RPMI7951 (cell line): ENCODE measurements at places on chromosomes 12 and 14.

DNA sequence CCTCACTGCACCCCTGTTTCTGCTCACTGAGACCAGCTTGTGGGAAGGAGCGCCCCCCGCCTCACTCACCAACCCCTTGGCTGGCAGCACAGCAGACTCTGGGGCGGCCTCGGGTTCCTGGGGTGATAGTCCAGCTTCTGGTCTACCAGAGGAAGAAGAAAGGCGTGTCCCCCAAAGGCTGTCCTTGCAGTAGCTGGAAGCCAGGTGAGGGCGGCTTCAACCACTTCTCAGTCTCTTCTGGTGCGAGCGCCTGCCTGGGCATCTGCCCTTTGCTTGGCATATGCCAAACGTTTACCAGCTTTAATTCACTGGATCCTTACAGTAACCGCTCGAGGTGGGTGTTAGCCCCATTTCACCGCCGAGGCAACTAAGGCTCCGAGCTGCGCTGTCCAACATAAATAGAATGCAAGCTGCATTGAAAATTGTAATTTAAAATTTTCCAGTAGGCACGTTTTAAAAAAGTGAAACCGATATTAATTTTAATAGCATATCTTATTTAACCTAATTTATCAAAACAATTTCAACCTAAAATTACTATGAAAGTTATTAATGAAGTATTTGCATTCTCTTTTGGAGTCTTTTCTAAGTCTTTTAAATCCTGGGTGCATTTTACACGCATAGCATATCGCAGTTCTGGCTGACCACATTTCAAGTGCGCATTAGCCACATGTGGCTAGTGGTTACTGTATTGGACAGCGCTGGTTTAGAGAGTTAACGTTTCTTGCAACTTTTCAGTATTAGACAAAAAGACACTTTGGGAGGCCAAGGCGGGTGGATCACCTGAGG lies 872 bp downstream of the FAM177A1 start:
- DNase-seq: peak; percentile 32

DNA sequence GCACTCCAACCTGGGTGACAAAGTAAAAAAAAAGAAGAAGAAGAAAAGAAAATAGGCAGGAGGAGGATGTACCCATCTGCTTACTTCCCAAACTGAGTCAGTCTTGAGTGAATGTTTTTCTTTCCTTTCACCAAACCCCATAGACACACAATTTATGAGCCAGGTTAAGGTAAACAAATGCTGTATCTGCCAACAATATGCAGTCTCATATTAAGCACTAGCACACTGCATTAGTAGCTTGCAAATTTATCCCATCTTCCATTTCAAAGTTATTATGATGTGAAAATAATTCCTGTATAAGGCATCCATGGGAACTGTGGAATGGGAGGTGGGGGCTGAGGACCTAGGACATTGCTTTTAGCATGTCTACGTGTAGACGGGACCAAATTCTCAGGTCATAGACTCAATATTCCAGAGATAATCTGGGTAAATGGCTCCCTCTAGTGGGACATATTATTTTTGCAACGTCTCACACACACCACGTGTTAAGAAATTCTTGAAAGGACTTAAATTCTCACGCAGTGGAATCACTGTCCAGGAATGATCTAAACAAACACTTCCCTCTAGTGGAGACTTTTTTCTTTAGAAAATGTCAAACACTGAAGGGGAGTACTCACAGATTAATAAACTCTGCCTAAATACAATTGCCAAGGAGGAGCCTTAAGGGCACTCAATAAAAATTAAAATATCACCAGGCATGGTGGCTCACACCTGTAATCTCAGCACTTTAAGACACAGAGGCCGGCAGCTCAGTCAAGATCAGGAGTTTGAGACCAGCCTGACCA lies 17.1 kb upstream of the OR10P1 start:
- DNase-seq: peak; percentile 86

DNA sequence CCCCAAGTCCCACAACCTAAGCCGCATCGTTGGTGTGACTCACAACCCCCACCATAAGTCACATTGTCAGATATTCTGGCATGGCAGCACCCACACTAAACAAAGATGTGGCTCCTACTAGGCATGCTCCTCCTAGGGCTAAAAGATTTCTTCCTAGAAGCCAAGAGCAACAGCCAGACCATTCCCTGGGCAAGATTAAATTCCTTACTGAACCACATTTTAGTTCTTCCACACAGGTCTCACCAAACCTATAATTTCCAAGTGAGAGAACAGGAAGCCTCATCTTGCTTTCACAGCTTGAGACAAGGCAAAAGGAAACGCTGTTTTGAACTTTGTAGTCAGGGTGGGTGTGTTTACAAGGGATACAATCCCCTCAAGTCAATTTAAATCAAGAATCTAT lies 632.8 kb downstream of the DIO2 start:
- DNase-seq: no peak

- no peak for DNase-seq
These were observed 60.8 kb downstream of the SETD3 start for GRCh38 chr14:99419905-99420304.

DNA sequence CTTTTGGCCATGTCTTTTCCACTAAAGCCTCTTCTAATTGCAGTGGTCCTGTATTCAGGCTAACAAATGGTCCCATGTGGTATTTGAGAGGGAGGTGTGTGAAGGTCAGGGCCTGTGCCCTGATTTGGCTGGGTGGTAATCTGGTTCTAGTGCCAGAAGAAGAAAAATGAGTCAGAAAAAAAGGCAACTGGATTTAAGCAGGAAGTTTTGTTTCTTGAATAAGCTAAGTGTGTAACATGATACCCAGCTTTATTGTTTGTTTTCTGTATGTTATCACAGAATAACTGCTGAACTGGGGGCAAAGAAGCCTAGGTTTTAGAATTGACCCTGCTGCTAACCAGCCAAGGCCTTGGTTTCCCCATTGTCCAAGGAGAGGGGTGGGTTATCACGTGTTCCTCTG lies 134.0 kb downstream of the ANO6 start:
- peak; percentile 38 for DNase-seq
